EL (cell line): ENCODE measurements at places on chromosomes 1 and 21.

DNA sequence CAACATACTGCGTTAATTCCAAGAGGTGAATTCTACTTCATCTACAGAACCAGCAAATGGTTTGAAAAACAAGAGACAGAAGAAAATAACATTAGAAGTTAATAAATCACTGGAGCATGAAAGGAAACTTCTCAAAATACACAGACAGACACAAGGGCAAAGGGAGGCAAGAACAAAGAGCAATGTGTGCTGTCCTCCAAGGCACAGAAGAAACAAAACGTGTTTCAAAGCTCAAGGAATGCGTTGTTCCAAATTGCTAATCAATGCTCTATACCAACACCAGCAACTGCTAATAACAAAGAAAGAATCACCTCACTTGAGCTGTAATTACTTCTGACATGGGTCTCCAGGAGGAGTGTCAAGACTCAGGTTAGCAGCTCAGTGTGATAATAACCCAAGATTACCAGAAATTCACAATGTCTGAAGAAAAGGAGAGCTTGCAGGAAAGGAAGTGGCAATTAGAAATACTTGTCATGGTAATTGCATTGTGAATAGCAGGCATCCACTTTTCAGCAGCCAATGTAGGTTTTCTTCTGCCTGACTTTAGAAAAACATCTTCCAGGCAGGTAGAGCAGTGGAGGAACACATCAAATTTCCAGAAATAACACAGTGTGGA, 175.4 kb downstream of the SEC16B start:
- no peak for DNase-seq

GRCh38 chr1:159775716-159776115, 5.0 kb upstream of the DUSP23 start:
- peak; percentile 23 for DNase-seq

GRCh38 chr1:116920211-116920610, 10.5 kb downstream of the PTGFRN start:
- DNase-seq, result no peak

DNA sequence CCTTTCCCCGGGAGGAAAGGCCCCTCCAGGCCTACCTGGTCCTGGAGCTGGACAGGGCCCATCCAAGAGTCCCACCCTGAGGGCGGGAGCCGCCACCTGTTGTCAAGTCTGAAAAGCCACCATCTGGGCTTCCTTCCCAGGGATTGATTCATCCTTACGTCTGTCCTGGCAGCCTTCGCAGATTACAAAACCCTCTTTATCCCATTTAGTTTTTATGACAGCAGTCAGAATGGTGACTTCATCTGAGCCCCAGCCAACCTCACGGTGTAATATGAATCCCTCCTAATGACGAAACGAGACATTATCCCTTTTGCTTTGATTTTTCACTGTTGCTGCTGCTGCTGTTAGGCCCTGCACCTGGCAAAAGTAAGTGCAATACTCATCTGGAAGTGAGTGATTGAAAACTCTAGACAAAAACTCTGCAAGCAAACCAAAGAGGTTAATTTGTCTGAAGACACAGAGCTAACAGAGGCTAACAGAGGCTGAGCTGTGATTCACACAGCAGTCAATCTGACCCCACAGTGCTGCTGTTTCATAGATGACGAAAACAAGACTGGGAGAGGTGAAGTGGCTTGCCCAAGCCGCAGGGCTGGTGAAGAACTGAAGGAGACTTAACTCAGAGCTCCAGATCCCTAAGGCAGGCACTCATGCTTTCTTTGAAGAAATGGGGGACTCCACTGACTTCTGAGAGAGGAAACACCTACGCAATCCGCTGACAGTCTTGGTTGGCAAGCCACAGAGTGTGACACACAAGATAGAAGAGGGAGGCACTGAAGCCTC, 30.0 kb upstream of the S100A7 start:
- peak; percentile 91 for DNase-seq

GRCh38 chr1:231781892-231782291, 155.3 kb downstream of the DISC1 start:
- DNase-seq, result peak; percentile 6

- no peak for DNase-seq
Measured at GRCh38 chr1:10903421-10903820, 107.0 kb upstream of the CASZ1 start.

DNA sequence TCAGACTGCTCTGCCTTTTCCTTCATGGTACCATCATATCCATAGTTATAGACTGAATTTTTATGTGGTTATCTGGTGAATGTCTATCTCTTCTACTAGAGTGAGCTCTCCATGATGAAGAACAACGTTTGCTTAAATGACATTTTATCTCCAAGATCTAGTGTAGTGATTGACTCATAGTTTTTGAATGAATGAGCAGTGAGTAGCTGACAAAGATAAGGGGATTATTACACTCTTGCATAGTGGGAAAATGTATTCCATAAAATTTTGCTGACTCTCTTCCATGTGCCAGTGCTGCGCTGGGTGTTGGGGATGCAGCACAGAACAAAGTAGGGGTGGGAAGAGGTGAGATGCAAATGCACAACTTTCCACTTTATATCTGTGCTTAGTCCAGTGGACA, 147.7 kb downstream of the TGFB2 start:
- peak; percentile 67 for DNase-seq

- DNase-seq, result peak; percentile 47
Measured at GRCh38 chr1:83998498-83999315, at the start of gene TTLL7. TSS of gene TTLL7 (minus strand) at chr1:83999132. CDS start at chr1:83952211, 46,921 bp downstream.

DNA sequence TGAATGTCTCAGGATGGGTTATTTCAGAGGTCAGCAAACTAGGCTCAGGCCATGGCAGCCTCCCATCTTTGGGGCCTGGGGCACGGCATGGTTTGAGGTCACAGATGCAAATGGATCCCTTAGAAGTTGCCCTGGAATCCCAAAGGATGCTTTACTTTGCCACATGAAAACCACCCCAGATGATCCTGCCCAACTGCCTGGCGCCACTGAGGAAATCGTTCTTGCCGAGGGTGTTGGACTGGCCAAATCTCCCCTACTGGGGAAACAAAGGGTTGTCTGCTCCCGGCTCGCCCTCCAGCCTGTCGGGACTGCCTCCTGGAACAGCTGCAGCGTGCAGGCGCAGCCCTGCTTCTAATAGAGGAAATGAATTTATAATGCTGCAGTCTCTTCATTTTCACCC, 173.0 kb upstream of the LMO4 start:
- DNase-seq, result no peak

- DNase-seq, result no peak
Measured at GRCh38 chr1:173295391-173295790, 88.3 kb upstream of the TNFSF4 start.

GRCh38 chr1:213977486-213977842, 10.3 kb upstream of the PROX1 start:
- no peak for DNase-seq

DNA sequence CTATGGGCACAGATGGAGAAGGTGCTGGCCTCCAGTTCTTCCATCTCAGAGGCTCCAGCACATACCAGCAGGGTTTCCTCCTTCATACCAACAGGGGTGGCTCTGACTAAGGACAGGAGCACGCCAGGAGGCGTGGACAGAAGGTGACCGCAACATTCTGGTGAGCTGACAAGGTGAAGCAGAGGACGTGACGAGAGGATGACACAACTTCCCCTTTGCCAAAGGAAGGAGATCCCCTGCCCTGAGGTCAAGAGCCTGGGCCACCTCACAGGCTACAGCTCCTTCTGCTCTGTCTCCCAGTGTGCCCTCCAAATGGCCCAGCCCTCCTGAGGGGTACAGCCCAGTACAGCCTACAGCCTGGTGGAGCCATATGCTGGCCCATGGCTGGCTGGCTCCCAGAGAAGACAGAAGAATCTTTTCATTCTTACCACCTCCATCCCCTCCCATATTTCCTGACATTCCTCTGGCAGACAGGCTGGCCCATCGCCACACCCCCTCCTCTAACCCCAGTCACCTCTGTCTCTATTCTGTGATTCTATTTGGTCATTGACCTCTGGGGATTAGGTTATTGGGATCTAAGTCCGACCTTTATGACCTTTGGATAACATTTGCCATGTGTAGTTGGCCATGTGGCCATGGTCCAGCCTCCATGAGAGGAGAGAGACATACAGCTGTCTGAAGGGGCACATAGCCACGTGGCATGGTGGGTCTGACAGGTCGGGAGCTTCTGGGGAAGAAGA, 5.1 kb upstream of the LAMB3 start:
- no peak for DNase-seq

DNA sequence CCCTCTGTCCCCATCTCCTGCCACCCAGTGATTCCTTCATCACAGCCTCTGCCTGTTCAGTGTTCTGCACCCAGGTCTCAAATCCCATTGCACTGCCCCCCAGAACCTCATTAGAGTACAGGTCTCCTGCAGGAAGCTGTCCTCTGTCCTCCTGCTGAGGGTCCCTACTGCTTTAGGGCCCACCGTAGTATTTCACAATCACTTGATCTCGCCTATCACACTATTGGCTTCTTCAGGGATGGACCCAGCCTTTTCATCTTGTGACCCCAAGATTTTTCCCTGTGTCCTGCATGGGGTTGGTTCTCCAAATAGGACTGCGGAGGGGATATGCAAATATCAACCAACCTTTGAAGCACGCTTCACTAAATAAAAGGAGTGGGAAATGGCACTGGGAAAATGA, 331.1 kb upstream of the AJAP1 start:
- no peak for DNase-seq

DNA sequence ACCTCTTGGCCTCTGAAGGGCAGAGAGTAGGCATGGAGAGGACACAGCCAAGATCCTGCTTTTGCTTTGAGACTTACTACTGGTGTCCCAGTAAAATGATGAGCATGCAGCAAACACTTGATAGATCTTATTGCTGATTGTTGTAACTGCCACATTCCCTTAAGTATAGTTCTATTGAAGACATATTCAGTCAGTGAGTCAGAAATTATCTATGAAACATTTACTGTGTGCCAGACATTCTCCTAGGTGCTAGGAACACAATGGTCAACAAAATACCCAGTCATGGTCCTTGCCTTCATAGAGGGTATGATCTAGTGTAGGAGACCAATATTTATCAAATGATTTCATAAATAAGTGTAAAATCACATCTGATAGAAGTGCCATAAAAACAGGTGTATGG, 13.6 kb downstream of the STYXL2 start:
- no peak for DNase-seq

- DNase-seq, result no peak
Measured at GRCh38 chr21:28174701-28175100, 818.0 kb downstream of the LTN1 start.

- DNase-seq, result no peak
Measured at GRCh38 chr1:75392278-75392677, 218.6 kb downstream of the SLC44A5 start.

- no peak for DNase-seq
Measured at GRCh38 chr1:158021721-158022120, 28.3 kb downstream of the KIRREL1 start.

GRCh38 chr21:32088471-32088870, 190.4 kb downstream of the MIS18A start:
- no peak for DNase-seq

DNA sequence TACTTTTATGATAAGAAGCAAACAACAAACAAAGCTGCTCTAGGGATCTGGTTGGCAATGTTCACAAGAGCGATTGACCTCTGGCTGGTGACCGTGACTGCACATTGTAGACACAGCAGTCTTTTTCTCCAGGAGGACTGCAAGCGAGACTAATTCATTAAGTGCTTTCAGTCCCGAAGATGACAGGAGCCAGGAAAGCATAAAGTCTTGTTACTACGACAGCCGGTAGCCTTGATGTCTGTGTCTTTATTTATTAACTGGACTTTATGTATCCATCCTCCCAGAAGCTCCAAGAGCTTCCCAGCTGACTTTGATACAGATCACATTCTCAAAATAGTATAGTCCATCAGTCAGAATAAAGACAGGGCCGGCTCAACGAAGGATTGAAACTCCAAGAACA, 18.2 kb downstream of the FAM163A start:
- no peak for DNase-seq

GRCh38 chr1:226872437-226872836, 2.0 kb downstream of the PSEN2 start:
- no peak for DNase-seq

DNA sequence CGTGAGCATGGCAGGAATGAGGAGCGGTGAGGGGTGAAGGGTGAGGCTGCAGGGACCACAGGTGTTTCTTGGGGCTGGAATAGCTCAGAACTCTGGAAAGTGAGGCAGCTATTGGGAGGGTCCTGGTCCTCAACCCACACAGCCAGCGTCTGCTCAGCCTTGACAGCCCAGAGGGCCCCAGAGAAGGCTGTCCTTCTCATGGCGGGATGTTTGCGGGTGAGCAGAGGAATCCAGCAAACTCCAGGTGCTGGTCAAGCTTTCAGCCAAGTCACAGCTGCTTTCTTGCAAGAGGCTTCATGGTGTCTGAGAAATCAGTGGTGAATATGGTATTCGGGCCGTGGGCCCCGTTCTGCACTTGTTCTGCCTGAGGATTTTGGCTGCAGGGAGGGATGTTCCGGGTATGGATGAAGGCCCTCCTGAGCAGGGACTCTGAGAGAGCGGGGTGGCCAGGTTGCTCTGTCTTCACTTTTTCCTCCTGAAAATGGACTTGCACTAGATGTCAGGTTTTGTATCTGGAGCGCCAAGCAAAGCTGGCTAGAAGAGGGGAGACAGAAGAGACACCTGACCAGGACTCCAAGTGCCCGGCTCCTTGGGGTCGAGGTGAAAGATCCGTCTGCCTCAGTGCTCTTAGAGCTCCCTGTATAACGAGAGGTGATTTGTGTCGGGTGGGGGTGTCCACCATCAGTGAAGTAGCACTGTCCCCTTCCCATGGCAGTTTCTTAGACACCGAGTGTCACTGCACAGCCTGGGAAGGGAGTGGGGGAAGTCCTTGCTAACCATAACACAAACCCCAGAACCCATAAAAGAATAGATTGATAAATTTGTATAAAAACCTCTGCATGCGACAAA, 139.9 kb downstream of the PEX14 start:
- DNase-seq, result no peak

- DNase-seq, result peak; percentile 21
Measured at GRCh38 chr21:46617267-46618051, 12.6 kb upstream of the S100B start.

DNA sequence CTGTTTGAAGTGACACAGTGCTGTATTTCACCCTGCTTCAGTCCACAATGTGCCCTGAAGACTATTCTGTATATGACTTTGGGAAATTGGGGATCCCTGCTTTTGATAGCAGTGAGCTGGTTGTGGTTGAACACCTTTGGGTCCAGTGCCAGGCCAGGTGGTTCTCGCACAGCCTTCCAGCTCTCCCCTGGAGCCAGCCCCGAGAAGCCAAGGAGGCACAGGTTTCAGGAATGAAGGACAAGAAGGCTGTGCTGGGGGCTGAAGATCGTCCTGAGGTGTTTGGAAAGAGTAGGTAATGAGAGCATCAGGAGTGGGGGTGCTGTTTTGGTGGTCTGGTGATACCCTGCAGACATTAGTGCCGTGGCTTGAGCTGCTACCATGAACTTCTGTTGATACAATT, 131.4 kb upstream of the COL6A1 start:
- no peak for DNase-seq

DNA sequence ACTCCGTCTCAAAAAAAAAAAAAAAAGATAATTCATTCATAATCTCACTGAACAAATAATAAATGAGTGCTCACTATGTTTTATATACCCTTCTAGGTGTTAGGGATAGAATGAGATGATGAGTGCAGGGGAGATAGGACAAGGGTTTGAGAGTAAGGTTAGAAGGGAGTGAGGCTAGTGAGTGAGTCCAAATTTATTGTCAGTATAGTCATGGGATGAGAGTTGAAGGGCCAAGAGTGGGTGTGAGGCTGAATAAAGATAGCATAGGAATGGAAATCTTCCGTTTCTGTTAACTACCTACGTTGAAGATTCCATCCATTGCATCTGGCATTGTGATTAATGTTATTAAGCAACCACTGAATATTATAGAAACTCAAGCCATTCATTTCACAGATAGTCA, 16.8 kb downstream of the GNAI3 start:
- DNase-seq, result no peak

GRCh38 chr1:37951041-37951782, 4.4 kb upstream of the INPP5B start:
- no peak for DNase-seq
